Midbrain (tissue), 1 donor: ENCODE measurements at places on chromosomes 4 and X.

- peak; percentile 15 for DNase-seq
Observed at GRCh38 chrX:74925225-74926088, at the start of gene NEXMIF. TSS of gene NEXMIF (minus strand) at chrX:74925452.

DNA sequence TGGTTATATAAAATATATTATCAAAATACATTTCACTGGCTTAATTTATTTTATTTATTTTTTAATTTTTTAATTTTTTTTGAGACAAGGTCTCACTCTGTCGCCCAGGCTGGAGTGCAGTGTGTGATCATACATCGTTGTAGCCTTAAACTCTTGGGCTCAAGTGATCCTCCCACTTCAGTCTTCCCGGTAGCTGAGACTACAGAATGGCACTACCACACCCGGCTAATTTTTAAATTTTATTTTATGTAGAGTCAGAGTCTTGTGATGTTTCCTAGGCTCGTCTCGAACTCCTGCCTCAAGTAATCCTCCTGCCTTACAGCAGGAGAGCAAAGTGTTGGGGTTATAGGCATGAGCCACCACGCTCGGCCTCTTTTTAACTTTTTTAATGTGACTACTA lies 143.8 kb downstream of the CEP135 start:
- DNase-seq: no peak

GRCh38 chrX:133653358-133653757 lies 238.1 kb upstream of the GPC4 start:
- DNase-seq: no peak

- DNase-seq: no peak
Observed at GRCh38 chrX:17323397-17323796, 51.6 kb upstream of the NHS start.

GRCh38 chrX:10619425-10620046 lies 849 bp downstream of the MID1 start:
- no peak for DNase-seq

GRCh38 chr4:2927696-2928075 lies 35.5 kb downstream of the NOP14 start:
- no peak for DNase-seq

GRCh38 chr4:24890561-24891126 lies 22.2 kb downstream of the CCDC149 start:
- no peak for DNase-seq

- DNase-seq: no peak
Observed at GRCh38 chrX:135595543-135595942, 75.1 kb downstream of the INTS6L start.

GRCh38 chr4:160009656-160010493 lies 907.0 kb downstream of the RAPGEF2 start:
- no peak for DNase-seq

- no peak for DNase-seq
Observed at GRCh38 chr4:184315675-184316359, 98.1 kb upstream of the ENPP6 start.

GRCh38 chr4:112956484-112956896 lies 93.0 kb upstream of the ANK2 start:
- peak; percentile 66 for DNase-seq

DNA sequence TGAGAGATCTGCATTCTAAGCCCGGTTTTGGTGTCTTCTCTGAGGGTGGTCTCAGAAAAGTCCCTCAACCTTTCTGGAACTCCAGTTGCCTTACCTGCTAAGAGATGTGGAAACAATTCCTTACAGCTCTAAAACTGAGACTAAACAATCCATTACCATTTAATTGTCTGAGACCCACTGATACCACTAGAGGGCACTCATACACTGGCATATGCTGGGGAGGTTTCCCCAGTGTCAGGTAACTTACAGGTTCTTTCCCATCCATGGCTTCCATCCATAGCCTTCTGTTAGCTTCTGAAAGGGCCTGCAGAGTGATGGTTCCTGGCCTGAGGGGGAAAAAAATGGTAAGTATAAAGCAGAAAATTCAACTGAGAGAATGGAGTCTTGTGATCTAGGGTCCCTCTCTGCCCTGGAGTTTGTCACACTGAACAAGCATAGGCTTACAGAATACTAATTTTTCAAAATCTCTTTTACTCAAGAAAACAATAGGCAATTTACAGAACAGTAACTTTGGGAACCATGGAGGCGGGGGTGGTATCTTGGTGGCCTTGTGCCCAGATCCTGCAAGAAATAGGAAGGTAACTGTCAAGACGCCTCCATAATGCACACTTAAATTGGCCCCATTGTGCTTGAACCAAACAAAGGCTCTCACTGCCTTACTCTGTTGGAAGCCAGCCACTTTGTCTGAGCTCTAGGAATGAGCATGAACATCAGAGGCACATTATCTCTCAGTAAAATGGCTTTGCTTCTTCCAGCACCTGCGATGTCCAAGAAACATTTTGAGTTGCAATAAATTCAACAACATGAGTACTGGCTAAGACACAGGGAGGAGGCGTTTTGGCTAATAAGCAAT lies 236.1 kb downstream of the OPHN1 start:
- peak; percentile 37 for DNase-seq

DNA sequence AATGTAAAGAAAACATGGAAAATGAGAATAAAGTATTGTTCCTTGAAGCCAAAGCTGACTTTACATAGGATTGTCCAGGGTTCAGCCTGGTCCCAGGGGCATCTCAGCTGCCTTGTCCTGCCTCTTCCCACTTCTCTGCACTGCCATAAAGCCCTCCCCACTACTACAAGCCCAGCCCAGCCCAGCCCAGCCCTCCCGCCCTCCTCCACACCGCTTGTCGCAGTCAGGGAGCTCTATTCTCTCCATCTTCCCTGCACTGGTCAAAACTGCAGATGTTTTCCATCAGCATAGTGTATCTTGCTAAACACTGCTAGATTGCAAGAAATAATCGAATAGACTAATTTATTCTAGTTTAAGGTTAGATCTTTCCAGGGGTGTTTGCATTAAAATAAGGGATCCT lies 100.3 kb downstream of the TENM3 start:
- DNase-seq: no peak

GRCh38 chrX:7115557-7115956 lies 32.0 kb upstream of the STS start:
- DNase-seq: no peak

- no peak for DNase-seq
Observed at GRCh38 chr4:36255577-36255976, 11.3 kb upstream of the ARAP2 start.

GRCh38 chr4:89379511-89380044 lies 72.0 kb upstream of the GPRIN3 start:
- no peak for DNase-seq

DNA sequence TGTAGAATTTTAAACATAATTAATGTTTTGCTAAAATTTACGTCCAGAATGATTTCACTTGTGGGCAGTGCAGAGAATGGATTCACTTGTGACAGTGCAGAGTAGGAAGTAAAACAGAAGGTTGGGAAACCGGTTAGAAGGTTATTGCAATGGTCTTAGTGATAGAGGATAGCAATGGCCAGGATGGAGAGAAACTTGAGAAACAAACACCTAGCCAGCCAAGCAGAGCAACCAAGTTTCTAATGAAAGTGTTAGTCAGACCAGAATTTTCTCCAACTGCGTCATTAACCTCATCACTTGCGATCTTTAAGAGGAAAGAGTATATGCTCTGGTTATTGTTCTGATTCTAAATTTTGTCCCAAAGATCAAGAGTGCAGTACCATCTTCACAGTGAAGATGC lies 50.0 kb upstream of the TBC1D9 start:
- DNase-seq: no peak

- no peak for DNase-seq
Observed at GRCh38 chr4:127580300-127580699, 52.5 kb upstream of the INTU start.

DNA sequence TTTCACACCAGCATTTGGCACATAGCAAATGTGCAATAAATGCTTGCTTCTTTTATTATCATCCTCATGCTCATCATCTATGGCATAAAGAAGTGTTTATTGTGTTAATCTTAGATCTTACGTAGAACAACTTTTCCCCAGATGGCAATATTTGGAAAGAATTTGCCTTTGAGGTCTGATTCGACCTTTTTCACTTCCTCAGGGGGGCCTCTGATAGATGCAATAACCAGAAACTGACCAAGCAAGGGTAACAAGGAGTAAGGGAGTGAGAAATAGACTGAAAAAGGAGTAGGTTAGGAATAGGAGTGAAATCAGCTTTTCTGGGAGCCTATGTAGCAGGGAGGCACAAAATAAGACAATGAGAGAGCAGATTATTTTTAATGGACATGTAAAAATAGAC lies 70.2 kb downstream of the RRAGB start:
- DNase-seq: no peak

- DNase-seq: no peak
Observed at GRCh38 chrX:358651-359143, 28.0 kb downstream of the PPP2R3B start.

- no peak for DNase-seq
Observed at GRCh38 chr4:95204267-95204844, 344.4 kb downstream of the UNC5C start.

DNA sequence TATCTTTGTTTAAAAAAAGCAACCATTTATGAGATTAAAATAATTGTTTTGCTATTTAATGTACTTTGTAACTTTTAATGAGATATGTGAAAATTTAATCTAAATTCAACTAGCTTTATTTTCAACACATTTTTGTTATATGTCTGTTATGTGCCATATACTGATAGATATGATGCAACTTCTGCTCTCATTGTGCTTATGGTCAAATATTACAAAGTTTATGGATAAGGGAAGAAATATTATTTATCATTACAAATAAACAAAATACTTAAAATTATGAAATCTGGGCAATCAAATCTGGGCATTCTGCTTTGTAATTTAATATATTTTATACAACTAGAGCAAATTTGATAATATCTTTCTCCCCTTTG lies 40.0 kb downstream of the PCDH10 start:
- no peak for DNase-seq

GRCh38 chr4:91894006-91894405 lies 409.8 kb upstream of the GRID2 start:
- DNase-seq: no peak

DNA sequence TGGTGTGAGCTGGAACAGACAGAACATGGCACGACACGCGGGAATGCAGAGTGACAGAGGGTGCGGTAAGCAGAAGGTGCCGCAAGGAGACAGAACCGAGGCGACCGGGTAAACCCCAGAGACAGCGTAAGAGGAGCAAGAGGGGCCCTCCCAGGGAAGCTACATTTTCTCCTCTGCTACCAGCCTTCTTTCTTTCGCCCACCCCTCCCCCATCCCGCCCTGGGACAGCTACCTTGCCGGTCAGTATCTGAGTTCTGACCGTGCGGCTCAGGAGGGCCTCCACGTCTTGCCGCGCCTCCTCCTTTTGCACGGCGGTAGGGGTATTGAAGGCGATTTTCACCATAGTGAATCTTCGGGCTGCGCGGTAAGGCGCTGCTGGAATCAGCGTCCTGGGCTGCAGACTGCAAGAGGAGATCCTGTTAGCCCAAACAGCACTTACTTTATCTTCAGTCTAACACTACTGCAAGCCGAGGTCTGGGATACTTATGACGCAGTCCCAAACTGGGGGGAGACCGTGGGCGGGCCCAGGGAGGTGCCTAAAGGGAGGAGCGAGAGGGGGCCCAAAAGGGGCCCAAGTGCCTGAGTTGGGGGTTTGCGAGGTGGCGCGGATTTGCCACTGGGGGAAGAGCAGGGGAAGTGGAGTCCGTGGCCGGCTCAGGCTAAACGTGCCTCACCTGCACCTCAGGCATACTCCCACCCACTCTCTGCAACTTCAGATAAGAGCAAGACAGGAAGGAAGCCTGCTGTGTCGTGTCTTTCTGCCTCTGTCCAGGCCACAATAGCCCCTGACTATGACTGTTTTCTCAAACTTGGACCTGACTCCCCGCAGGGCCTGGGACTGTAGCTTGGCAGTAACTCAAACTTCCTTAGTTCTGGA lies at the start of gene ITM2A:
ITM2A (minus strand) TSS at position 462 of the 877 bp plus-strand sequence; CDS start at position 343, 119 bp downstream.
- no peak for DNase-seq

- no peak for DNase-seq
Observed at GRCh38 chr4:130395871-130396270, 1299.9 kb downstream of the C4orf33 start.

DNA sequence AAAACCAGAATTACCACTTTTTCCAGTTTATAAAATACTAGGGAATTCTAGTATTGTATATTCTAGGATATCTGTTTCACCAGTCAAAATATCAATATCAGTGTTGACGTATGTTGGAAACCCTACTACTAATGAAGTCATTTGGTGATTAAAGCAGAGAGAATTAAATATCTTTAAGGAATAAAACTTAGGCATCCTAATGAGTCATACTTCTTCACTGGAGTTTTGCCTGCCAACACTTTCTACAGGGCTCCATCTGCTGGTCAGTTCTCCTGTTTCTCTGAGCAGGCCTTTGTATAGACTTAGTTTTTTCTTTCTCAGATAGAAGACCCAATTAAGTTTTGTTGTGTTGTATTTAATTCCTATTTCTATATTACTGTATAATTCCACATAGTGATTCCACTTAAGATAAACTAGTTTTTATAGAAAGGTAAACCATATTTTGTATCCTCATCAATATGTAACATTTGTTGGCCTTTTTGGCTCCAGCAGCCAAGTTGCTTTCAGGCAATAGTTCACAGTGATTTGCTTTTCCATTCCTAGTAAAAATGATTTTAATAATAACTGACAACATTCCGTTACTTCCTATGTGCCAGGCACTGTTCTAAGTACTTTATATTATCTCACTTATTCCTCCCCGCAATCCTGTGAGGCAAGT lies 3.5 kb downstream of the AP1AR start:
- DNase-seq: peak; percentile 84

DNA sequence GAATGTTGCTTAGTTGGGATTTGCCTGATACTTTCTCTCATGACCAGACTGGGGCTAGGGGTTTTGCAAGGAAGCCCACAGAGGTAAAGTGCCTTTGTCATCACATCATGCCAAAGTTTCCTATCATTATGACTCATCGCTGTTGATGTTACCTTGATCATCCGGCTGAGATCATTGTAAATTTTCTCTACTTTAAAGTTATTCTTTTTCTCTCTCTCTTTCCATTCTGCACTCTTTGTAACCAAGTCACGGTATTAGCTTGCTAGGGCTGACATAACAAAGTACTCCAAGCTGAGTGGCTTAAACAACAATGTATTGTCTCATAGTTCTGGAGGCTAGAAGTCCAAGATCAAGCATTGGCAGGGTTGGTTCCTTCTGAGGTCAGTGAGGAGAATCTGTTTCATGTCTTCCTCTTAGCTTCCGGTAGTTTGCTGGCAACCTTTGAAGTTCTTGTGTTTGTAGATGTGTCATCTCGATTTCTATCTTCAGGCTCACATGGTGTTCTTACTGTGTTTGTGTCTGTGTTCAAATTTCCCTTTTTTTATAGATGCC lies 113.0 kb downstream of the DTHD1 start:
- DNase-seq: no peak

DNA sequence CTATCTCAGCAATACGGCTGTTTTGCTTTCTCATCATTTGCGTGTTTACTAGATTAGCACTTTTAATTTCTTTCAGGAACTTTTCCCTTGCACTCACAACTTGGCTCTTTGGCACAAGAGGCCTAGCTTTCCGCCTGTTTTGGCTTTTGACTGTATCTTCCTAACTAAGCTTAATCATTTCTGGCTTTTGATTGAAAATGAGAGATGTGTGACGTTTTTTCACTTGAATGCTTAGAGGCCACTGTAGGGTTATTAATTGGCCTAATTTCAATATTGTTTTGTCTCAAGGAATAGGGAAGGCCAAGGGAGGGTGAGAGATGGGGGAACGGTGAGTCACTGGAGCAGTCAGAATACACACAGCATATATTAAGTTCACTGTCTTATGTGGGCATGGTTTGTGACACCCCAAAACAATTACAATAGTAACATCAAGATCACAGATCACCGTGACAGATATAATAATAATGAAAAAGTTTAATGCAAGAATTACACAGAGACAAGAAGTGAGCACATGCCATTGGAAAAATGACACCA lies 27.3 kb downstream of the MND1 start:
- no peak for DNase-seq

GRCh38 chr4:56050625-56051024 lies 101.9 kb downstream of the CEP135 start:
- no peak for DNase-seq
